ENCODE measurements at places on chromosomes 3 and 15. TPM values are rescaled to one million over a fixed set of nuclear protein-coding genes. Genes with fewer than 3 reads are reported as not detected.

The CELF6 gene
- total RNA-seq = 1.4 TPM

The GHSR gene
- not detected for total RNA-seq

The SCN11A gene
- total RNA-seq = 1.6 TPM

GRCh38 chr15:54776410-54776809 lies 420.3 kb downstream of the RSL24D1 start:
- H3K36me3 ChIP-seq = no peaks in the 10 kb centered on the region
- no peak overlapping the region for H3K4me3 ChIP-seq
- peaks cover 4% of the 10 kb centered on the region for H3K4me1 ChIP-seq
- H3K27ac ChIP-seq = no peak overlapping the region
- no peaks in the 10 kb centered on the region for H3K27me3 ChIP-seq
- DNase-seq = no peak

- H3K36me3 ChIP-seq = no peaks in the 10 kb centered on the region
- no peaks in the 10 kb centered on the region for H3K27me3 ChIP-seq
- H3K4me1 ChIP-seq = peaks cover 5% of the 10 kb centered on the region
- H3K27ac ChIP-seq = no peak overlapping the region
- no peak for DNase-seq
Observed at GRCh38 chr3:170730071-170730812, 139.8 kb downstream of the RPL22L1 start.
